ENCODE measurements at places on chromosomes 3 and 15.

GRCh38 chr3:30539206-30539605 is 67.2 kb upstream of the TGFBR2 start:
- no peak for DNase-seq

- no peak for DNase-seq
These were observed 213.1 kb upstream of the LRRFIP2 start for GRCh38 chr3:37387462-37387861.

DNA sequence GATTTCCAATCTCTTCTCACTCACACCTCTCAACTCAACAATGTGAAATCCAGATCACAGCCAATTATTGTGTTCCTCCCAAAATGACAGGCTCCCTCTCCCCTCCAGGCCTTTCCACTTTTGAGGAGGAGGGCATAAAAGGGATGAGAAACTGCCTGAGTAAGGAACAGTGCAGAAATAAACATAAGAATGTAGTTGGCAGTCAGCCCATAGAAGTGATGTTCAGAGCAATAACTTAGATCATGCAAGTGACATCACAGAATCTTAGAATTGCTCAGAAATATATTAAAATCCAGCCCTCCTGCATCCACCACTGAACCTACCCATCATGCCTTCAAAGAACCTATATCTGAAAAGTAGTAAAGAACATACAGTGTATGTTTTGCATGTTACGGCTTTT is 299.4 kb upstream of the GADL1 start:
- no peak for DNase-seq

- DNase-seq: no peak
These were observed 378.0 kb upstream of the SGO1 start for GRCh38 chr3:20563985-20564384.

DNA sequence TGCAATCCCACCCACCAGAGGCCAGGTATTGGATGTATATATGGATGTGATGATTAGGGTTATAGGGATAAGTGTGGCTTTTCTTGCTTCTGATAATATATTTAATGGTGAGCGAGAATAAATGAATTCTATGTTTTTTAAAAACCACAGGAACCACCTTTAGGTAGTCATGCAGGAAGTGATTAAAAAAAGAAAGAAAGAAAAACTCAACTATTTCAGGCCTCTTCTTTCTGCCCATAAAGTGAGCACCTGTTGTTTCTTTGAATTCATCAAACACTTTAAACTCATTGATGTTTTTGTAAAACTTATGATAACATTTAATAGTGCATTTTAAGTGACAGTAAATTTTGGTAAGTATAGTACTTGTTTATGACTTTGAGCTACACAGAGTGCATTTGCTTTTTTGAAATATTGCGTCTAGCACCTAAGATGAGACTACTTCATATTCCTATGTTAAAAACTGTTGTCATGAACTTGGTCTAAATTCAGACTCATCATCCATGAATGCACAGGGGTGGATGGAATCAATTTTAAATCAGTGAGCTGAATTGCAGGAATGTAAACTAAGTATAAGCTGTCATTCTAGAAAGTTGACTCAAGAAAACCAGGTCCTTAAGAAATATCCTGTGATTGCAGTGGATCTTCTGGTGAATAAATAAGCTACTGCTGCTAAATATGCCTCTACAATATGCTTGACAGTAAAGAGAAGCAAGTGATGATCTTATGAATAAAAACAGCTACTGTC is 764.4 kb upstream of the NECTIN3 start:
- no peak for DNase-seq

DNA sequence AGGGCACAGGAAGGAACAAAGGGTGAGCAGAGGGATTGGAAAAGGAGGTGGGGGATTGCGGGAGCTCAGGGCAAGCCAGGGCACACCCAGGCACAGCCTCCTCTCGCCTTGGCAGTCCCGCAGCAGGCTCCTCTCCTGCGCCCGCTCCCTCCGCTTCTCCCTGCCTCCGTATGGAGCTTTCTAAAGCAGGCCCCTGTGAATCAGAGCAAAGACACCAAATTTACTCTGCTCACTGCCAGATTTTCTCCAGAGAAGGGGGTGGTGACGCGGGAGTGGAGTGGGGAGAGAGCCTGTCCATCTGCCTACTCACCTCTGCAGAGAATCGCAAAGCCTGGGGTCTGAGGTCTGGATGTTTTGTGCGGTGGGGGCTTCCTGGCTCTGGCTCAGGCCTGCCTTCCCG is 20.0 kb downstream of the ATP2B2 start:
- DNase-seq: no peak

- DNase-seq: no peak
These were observed 20.9 kb downstream of the RAF1 start for GRCh38 chr3:12643010-12643380.

DNA sequence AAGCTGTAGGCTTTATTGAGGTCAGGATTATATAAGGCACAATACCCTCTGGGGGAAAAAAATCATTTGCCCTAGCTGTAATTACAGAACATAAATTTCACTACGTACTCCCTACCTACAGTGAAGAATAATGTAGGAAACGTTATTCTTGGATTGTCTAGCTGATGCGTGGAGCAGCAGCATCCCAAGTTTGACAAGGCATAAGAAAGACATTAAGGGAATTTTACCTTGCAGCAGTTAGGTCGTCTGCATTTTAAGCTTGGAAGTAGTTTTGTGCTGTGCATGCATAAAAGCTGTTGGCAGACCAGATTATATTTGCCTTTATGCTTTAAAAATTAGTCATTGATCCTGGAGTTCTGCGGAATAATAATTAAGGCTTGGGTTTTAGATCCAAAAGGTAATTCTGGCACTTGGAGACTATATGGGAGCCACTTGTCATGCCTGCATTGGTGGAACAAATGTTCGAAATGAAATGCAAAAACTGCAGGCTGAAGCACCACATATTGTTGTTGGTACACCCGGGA is 2.2 kb downstream of the EIF4A2 start:
- DNase-seq: no peak

GRCh38 chr3:27200721-27201489 is 168.3 kb downstream of the NEK10 start:
- DNase-seq: no peak

DNA sequence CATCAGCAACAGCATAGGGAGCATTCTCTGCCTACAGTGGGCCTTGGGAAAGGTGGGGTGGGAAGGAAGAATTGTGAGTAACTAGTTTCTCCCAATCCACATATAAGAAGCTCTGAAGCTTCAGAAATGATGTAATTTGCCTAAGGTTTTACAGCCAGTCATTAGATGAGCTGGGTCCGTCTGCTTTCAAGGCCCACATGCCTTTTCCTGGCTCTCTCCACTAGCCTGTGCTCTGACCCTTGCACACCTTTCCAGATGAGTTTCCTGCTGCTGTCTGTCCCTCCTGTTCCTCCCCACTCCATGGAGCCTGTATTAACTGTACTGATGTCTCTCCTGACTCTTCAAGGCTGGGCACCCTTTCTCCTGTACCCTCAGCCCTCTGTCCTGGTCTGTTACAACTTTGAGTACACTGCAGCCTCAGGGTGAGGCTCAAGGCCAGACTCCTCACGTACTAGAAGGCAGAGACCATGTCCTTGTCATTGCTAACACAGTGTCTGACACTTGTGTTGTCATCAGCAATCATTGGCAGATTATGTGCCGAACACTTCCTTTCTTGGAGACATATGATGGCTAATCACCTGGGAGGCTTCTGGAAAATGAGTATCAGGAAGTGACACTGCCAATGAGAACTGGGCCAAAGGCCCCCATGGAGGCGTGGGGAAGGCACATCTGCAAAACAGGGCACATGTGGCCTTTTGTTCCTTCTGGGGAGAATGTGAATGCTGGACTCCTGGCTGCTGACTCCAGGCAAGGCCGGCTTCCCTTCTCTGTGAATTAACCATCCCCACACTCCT is 6.6 kb downstream of the TM6SF1 start:
- DNase-seq: no peak
